ENCODE measurements at places on chromosomes 3 and 15. TPM values are rescaled to one million over a fixed set of nuclear protein-coding genes. Genes with fewer than 3 reads are reported as not detected.

- no peak overlapping the region for H3K4me3 ChIP-seq
- no peaks in the 10 kb centered on the region for H3K27me3 ChIP-seq
- no peak overlapping the region for H3K27ac ChIP-seq
- DNase-seq = no peak
These were observed 198.3 kb upstream of the CNTN3 start for GRCh38 chr3:74812756-74813155.

DNA sequence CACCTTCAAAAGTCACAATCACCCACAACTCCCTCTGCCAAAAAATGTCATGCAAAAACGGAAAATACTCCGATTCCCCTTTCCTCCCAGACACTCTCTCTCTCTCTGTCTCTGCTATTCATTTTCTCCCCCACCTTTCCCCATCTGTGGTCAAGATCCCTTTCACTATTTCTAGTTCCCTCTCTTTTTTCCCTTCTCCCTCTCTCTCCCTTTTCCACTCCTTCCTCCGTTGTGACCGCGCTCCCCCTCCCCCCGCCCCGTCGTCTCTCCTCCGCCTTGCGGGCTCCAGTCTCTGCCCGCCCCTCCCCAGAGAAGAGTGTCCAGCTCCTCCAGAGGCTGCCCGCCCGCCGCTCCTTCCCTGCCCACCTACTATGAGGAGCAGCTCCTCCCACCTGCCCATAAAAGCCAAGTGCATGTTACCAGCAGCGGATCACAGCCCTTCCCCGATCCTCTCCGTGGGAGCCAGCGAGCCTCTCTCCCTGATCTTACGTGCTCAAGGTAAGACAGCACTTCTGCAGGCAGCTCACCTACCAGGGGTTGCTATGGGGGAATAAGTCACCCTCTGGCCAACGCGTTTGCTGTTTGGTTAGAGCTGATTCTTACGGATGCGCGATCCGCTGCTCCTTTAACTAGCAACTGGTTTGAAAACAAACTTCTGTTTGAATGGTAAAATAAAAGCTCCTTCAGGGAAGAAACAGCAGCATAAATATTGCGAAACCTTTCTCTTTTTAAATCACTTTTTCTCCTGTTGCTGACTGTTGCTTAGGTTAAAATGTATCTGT is at the start of gene COL8A1:
Gene COL8A1, plus strand, starts transcription at position 428 of the 782 bp plus-strand sequence. CDS start 152,089 bp downstream, outside the sequence.
- H3K36me3 ChIP-seq = no peaks in the 10 kb centered on the region
- H3K4me3 ChIP-seq = peak within 1 kb of the TSS; percentile 42
- H3K27me3 ChIP-seq = peaks cover 17% of the 10 kb centered on the region
- H3K27ac ChIP-seq = no peak within 1 kb of the TSS
- peak; percentile 29 for DNase-seq

FBXO40 gene
- not detected for total RNA-seq

LARP6 gene
- total RNA-seq = 57.8 TPM

- no peak for DNase-seq
- H3K27ac ChIP-seq = no peak overlapping the region
- H3K4me1 ChIP-seq = no peaks in the 10 kb centered on the region
- H3K27me3 ChIP-seq = no peaks in the 10 kb centered on the region
These were observed 23.2 kb downstream of the CFAP92 start for GRCh38 chr3:128970740-128971047.

DNA sequence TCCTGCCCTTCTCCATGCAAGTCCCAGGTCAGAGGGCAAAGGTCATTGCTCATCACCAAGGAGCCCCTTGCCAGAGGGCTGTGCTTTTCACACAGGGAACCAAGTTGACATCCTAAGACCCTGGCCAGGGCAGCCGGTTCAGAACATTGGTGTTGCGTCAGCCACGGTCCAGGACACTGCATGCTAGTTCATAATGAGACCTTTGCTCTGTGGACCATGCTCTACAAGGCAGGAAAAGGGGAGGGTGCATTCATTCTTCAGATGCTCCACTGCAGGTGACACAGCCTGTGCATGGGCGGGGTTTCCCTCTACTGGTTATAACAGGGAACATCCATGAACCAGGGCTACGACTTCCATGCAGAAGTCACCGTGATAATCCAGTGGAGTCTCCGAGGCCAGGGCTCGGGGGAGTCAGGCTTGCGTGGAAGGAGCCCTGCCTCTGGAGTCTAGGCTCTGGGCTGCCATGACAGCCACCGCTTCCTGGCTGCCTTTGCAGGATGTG is 81.6 kb downstream of the OCA2 start:
- H3K27ac ChIP-seq = no peak overlapping the region
- H3K36me3 ChIP-seq = no peaks in the 10 kb centered on the region
- no peak for DNase-seq
- no peaks in the 10 kb centered on the region for H3K4me1 ChIP-seq

SCN10A gene
- not detected for total RNA-seq

- no peaks in the 10 kb centered on the region for H3K27me3 ChIP-seq
- H3K4me3 ChIP-seq = no peak overlapping the region
These were observed 234.7 kb downstream of the THSD4 start for GRCh38 chr15:71349736-71350526.

DNA sequence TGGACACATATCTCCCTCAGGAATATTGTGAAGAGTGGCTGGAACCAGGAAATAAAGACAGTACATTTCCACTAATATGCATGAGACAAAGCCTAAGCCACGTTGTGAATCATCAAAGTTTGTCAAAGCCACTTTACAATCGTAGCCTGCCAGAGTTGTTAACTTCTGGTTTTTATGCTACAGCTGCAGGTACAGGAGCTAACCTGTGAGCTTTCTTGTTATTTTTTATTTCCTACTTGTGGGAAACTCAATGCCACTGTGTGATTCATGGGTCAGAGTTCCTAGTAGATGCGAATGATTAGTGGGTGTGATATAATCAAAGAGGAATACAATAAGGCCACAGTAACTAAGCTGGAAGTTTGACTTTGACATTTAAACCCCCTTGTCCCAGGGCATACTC is 44.4 kb upstream of the TEX9 start:
- DNase-seq = no peak
- H3K4me1 ChIP-seq = no peaks in the 10 kb centered on the region
- no peaks in the 10 kb centered on the region for H3K36me3 ChIP-seq
- no peak overlapping the region for H3K4me3 ChIP-seq

ZDHHC23 gene
- 0.74 TPM for total RNA-seq

GRCh38 chr3:155658671-155659261 is 86.1 kb downstream of the PLCH1 start:
- no peaks in the 10 kb centered on the region for H3K36me3 ChIP-seq
- no peak for DNase-seq
- no peaks in the 10 kb centered on the region for H3K27me3 ChIP-seq
- no peak overlapping the region for H3K27ac ChIP-seq

CCRL2 gene
- not detected for total RNA-seq

DNA sequence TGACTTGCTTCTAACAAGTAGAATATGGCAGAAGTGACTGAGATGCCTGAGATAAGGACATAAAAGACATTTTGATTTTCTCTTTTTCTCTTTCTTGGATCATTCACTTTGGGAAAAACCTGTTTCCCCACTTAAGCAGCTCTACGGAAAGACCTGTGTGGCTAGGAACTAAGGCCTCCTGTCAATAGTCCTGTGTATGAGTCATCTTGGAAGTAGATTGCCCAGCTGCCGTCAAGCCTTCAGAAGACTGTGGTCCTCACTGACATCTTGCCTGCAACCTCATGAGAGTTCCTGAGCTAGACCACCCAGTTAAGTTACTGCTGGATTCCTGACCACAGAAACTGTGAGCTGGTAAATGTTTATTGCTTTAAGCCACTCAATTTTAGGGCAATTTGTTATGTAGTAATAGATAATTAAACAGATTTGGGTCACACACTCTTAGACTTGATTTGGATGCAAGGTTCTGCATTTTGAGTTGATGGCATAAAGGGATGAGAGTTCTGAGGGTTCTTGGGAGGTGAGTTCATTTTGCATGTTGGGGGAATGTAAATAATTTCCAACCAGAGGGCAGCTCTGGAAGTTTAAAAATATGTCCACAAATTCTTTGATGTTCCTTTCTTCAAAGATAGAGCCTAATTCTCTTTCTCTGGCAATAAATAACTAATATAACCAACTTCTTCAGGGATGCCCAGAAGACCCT is 229.2 kb downstream of the SQOR start:
- no peak overlapping the region for H3K4me3 ChIP-seq
- DNase-seq = no peak
- H3K36me3 ChIP-seq = no peaks in the 10 kb centered on the region

GRCh38 chr3:158659454-158660237 is 12.8 kb downstream of the LXN start:
- H3K4me1 ChIP-seq = no peaks in the 10 kb centered on the region
- H3K4me3 ChIP-seq = no peak overlapping the region
- peaks cover 32% of the 10 kb centered on the region for H3K36me3 ChIP-seq
- peak; percentile 76 for DNase-seq
- no peaks in the 10 kb centered on the region for H3K27me3 ChIP-seq
- H3K27ac ChIP-seq = no peak overlapping the region

GRCh38 chr3:167787440-167787839 is 51.9 kb downstream of the SERPINI1 start:
- H3K4me1 ChIP-seq = no peaks in the 10 kb centered on the region
- H3K27me3 ChIP-seq = no peaks in the 10 kb centered on the region
- H3K4me3 ChIP-seq = no peak overlapping the region
- H3K27ac ChIP-seq = no peak overlapping the region
- no peaks in the 10 kb centered on the region for H3K36me3 ChIP-seq

GRIP2 gene
- 0.76 TPM for total RNA-seq

GRCh38 chr3:55203546-55203945 is 275.7 kb upstream of the LRTM1 start:
- H3K4me3 ChIP-seq = no peak overlapping the region
- DNase-seq = no peak
- no peaks in the 10 kb centered on the region for H3K4me1 ChIP-seq
- no peak overlapping the region for H3K27ac ChIP-seq
- H3K27me3 ChIP-seq = no peaks in the 10 kb centered on the region
- no peaks in the 10 kb centered on the region for H3K36me3 ChIP-seq

- no peak overlapping the region for H3K4me3 ChIP-seq
- H3K36me3 ChIP-seq = no peaks in the 10 kb centered on the region
- H3K27me3 ChIP-seq = no peaks in the 10 kb centered on the region
- DNase-seq = no peak
- no peaks in the 10 kb centered on the region for H3K4me1 ChIP-seq
These were observed 8.0 kb upstream of the MORC1 start for GRCh38 chr3:109125902-109126301.

DNA sequence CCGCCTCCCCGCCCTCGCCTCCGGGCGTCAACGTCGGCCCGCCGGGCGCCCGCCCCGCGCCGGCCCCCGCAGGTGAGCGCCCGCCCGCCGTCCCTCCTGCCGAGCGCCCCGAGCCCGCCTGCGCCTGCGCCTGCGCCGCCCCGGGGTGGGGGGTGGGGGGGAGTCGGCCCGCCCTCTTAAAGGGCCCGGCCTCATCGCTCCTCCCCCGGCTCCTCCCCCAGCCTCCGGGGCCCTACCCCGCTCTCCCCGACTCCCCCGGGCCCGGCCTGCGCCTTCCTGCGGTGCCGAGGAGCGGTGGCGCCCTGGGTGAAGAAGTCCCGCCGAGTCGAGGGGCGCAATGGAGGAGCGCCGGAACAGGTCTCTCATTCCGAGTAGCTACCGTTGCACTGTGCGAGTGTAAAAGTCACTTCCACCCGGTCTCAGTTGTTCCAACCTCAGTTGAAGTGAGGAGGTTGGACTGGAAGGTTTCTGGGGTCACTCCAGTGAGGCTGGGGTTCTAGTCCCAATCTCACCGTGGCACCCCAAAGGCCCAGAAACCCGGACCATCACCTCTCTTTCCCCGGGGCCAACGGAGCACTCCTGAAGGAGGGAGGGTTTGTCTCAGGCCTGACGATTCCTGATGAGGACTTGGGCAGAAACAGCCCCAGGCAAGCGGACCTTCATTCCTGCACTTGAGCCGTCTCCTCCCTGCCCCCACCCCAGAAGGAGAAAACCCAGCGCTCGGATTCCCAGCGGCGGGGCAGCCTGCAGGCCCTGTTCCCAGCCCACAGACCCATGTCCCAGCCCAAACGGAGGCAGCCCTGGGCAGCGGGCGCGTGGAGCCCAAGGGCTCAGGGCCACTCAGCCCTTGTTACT is 1.5 kb upstream of the TNK2 start:
- peak; percentile 80 for DNase-seq
- peak overlapping the region; percentile 45 for H3K4me3 ChIP-seq
- no peaks in the 10 kb centered on the region for H3K27me3 ChIP-seq
- peak overlapping the region; percentile 24 for H3K27ac ChIP-seq

ABHD6 gene
- total RNA-seq = 154 TPM

DNA sequence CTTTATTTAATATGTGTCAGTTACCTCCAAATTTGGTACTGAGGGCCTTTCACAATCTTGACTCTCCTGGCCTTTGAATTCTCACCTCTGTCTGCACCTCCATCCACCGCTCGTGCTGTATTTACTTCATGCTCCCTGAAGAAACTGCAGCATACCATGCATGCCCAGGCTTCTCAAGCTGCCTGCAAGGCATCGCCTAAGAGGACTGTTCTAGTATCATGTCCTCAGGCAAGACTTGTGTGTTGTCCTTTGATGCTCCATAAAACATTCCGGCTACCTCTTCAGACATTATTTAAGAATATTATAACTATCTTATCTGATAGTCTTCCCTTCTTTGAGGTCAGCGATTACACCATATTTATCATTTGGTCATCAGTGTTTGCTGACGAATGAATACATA is 682.5 kb downstream of the NR2F2 start:
- no peak overlapping the region for H3K4me3 ChIP-seq
- no peak for DNase-seq
- H3K27ac ChIP-seq = no peak overlapping the region
- H3K4me1 ChIP-seq = peaks cover 13% of the 10 kb centered on the region
- no peaks in the 10 kb centered on the region for H3K27me3 ChIP-seq
- H3K36me3 ChIP-seq = no peaks in the 10 kb centered on the region

NTRK3 gene
- total RNA-seq = not detected

DNA sequence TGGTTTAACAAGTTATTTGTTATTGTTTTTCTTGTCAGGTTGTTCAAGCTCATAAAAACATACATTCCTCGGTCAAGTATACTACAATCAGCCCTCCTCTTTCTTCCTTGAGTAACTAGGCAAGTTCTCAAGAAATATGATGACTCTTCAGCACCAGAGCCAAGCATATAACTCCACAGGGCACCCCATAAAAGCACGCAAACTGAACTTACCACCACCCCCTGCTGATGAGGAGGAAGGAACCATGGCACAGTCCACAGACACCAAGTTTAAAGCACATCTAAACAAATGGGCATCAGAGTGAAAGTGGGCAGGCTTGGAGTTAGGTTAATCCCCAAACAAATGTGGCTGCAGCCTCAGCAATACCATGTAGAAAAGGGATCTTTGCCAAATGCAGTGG is 5.3 kb downstream of the IP6K2 start:
- H3K36me3 ChIP-seq = peaks cover 20% of the 10 kb centered on the region
- no peak overlapping the region for H3K4me3 ChIP-seq
- DNase-seq = peak; percentile 54
- H3K27me3 ChIP-seq = no peaks in the 10 kb centered on the region
- peaks cover 5% of the 10 kb centered on the region for H3K4me1 ChIP-seq

DNA sequence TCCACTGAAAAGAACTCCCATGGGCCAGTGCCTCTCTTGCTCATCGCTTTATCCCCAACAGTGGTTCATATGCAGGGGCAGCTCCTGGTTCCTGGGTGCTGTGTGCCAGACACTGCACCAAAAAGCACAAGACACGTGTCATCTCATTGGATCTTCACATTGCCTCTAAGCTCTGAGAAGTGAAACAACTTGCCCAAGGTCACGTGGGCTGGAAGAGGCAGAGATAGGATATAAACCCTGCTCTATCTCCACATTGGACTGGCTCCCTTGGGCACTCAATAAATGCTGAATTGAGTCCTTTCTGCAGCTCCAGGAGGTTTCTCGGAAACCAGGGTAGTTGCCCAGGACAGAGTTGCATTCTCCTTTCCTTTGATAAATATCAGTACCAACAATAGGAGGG is 88.1 kb downstream of the SRGAP3 start:
- no peaks in the 10 kb centered on the region for H3K36me3 ChIP-seq
- no peak overlapping the region for H3K27ac ChIP-seq
- no peak overlapping the region for H3K4me3 ChIP-seq
- no peaks in the 10 kb centered on the region for H3K27me3 ChIP-seq
- DNase-seq = no peak
